ENCODE measurements at places on chromosomes 3 and 15.

DNA sequence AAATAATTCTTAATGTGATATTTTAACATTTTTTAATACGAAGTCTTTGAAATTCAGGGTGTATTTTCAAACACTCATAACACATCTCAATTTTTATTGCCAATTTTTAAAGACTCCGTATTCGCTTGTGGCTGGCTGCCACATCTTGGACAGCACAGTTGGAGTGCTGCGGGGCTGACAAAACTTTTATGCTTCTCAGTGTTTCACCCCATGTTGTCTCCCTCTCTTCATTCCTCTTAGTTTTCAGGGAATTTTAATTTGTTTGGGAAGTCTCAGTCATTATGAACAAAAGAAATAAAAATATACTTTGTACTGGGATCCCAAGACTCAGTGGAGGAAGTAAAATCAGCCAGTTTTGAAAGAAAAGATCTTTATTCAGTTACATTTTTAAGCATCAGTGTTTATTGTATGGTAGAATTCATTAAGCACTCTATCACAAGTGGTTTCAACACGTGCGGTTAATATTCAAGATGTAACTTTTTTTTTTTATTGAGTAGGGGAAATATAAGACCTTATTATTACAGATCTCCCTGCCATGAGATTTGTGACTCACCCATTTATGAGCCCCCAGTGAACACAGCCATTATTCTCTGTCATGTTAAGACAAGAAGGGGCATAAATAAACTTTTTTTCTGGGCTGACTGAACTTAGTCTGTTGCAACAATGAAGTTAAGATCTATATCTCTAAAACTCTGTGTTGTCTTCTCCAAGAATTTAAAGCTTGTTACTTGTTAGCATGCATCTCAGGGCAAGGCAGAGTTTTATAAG, 26.8 kb downstream of the KAT2B start:
- no peak for DNase-seq

GRCh38 chr3:6281662-6282061, 579.3 kb upstream of the GRM7 start:
- no peak for DNase-seq

- DNase-seq, result no peak
Measured at GRCh38 chr3:110149763-110150162, 812.4 kb upstream of the DPPA4 start.

DNA sequence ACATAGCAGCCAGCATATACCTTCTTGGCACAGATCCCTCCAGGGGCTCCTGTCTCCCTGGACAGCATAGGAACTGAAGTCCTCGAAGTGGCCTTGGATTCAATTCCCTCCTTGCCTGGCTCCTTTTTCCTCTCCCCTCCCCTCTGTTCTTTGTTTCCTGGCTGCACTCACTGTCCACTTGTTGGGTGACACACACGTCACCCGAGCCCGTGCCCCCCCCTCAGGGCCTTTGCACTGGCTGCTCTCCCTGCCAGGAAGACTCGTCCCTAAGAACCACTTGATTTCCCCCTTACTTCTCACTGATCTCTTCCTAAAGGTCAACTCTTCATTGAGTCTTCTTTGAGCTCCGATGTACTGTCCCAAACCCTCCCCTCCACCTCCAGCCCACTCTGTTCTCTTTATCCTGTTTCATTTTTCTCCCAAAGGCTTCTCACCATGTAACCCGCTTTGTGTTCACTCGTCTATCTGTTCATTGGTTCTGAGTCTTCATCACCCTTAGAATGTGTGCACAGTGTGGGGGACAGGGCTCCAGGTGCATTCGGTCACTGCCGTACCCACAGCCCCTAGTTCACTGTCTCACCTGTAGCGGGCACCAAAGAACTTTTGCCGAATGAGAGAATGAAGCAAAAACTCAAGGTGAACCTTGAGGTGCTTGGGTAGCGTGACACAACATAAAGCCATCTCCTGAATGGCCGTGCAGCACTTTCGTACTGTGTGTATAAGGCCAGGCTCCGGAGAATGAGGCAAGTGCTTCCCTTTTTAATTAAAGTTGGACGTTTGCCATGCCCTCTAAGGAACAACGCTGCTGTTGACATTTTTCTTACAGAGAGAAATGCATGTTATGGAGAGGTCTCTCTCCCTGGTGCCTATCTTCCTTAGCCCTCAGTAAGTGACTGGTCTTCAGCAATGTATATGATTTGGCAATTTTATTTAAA, 74.0 kb downstream of the CHRNA7 start:
- no peak for DNase-seq

DNA sequence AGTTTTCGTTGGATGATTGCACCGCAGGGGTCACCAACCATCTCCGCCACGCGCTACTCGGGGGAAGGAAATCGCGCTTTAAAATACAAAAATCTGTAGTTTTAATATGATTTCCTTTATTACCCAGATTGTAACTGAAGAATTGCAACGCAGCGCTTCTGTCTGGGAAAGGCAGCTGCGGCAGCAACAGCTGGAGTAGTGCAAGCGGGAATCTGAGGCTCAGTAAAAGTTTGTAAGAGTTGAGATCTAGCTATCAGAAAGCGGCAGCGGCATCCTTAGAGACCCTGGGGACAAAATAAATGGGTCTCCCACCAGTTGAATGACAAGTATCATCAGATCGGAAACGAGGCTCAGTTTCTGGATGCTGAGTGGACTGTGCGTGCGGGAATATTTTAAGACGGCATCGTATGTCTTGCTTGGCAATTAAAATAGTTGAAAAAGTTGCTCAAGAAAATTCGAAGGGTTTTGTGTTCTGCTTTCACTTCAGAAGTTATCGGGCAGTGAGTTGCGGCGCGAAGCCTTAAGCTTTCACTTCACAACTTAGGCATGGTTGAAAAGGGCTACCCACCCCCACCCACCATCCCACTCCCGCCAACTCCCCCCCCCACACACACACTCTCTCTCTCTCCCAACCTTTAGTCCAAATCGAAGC, 2.7 kb downstream of the MECOM start:
- no peak for DNase-seq

GRCh38 chr3:171018156-171018935, 8.2 kb downstream of the SLC2A2 start:
- no peak for DNase-seq

GRCh38 chr15:83487519-83487918, 40.4 kb downstream of the SH3GL3 start:
- no peak for DNase-seq

DNA sequence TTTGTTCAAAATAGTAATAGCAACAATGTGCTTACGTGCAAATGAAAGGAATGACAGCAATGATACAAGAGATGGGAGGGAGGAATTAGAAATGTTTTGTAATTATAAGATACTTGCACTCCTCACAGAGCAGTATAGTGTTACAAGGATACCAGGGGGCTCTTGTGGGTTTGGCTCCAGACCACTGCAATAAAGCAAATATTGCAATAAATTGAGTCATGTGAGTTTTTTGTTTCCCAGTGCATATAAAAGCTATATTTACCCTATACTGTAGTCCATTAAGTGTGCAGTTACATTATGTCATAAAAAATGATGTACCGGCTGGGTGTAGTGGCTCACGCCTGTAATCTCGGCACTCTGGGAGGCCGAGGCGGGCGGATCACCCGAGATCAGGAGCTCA, 864.3 kb downstream of the NSUN3 start:
- no peak for DNase-seq

GRCh38 chr3:159839561-159840379, 148.9 kb upstream of the IL12A start:
- DNase-seq, result peak; percentile 20

DNA sequence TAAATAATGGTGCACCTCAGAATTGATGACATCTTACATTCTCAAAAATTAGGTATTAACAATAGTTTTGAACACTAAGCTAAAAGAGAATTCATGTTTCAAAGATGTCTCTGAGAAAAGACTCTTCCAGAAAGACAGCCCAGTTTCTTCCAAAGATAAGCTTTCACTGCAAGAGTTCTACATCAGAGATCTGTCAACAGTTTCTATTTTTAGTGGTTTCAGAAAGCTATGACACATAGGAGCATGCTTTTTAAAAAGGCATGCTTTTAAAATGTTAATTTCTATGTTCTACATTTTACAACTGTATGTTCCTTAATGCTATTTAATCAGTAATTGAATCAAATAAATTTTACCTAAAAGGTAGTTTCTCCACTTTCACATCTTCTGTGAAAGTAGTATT, 88.2 kb downstream of the PLOD2 start:
- no peak for DNase-seq

GRCh38 chr15:73324496-73325170, 44.1 kb downstream of the HCN4 start:
- no peak for DNase-seq

DNA sequence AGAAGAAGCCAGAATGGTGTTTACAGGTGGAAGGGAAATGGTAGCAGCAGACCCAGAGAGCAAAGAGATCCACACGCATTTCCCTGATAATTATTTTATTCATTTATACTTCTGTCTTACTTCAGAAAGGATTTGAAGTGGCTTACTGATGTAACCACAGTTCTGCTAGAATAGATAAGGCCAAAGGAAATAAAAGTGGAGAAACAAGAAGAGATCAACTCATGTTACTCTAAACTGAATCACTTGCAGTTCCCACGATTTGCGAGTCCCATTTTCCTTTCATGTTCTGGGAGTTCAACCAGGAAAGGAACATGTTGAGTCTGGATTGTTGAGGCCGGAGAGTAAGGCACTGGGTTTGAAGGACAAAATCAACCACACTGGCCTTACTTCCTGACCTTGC, 151.8 kb downstream of the MYRIP start:
- DNase-seq, result no peak

DNA sequence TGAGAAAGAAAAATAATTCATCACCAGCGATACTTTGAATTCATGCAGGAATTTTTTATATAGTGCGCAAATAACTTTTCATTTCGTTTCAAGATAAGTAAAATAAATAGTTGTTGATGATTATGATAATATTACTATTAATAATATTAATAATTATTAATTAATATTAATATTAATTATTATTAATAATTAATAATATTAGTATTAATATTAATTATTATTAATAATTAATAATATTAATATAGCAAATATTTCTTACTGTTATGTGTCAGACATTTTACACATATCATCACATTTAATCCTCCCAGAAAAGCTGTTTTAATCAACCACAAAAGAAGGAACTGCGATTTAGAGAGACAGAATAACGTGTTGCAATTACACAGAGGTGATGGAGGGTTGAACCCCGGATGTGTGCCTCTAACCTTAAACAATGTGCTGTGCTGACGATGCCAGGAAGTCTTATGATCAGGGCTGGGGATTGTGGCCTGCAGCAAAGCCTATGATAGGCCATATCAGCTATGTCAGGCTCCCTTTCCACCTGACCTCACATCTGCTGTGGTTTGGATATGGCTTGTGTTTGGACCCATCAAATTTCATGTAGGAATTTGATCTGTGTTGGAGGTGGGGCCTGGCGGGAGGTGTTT, 263.5 kb upstream of the NR2F2 start:
- DNase-seq, result no peak

- no peak for DNase-seq
Measured at GRCh38 chr3:133820129-133820528, 14.5 kb downstream of the SRPRB start.

GRCh38 chr3:184639351-184639750, 72.5 kb downstream of the MAGEF1 start:
- DNase-seq, result no peak

DNA sequence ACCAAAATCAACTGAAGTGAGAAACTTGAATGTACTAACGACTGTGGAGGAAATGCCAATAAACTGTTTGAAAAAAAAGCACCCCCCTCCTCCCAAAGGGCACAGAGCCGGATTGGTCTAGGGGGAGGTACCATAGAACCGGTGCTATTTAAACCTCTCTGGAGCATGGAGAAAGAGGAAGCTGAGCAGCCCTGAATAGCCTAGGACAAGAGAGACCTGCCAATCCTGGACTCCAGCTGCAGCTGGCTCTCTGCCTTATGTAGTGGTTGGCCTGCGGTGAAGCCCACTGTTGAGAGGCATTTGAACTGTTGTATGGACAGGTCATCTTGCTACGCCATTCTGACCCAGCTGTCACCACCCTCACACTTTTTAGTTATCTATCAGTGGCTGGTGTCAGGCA, 1.5 kb upstream of the SH3GL3 start:
- no peak for DNase-seq

GRCh38 chr3:2061360-2061759, 37.3 kb upstream of the CNTN4 start:
- no peak for DNase-seq

DNA sequence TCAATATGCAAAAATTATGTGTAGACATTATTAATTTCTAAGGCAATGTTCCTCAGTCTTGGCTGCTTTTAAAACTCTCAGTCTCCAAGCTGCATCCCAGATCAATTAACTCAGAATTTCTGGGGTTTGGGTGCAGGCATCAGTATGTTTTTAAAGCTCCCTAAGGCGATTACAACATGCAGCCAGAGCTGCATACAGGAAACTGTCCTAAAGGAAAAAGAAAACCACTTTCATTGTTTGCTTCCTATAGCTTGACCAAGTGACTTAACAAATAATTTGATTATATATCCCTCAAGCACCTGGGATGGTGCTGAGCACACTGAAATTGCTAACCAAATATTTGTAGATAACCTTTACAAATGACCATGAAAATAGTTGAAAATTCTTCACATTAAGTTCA, 194.7 kb downstream of the DTWD1 start:
- DNase-seq, result no peak

DNA sequence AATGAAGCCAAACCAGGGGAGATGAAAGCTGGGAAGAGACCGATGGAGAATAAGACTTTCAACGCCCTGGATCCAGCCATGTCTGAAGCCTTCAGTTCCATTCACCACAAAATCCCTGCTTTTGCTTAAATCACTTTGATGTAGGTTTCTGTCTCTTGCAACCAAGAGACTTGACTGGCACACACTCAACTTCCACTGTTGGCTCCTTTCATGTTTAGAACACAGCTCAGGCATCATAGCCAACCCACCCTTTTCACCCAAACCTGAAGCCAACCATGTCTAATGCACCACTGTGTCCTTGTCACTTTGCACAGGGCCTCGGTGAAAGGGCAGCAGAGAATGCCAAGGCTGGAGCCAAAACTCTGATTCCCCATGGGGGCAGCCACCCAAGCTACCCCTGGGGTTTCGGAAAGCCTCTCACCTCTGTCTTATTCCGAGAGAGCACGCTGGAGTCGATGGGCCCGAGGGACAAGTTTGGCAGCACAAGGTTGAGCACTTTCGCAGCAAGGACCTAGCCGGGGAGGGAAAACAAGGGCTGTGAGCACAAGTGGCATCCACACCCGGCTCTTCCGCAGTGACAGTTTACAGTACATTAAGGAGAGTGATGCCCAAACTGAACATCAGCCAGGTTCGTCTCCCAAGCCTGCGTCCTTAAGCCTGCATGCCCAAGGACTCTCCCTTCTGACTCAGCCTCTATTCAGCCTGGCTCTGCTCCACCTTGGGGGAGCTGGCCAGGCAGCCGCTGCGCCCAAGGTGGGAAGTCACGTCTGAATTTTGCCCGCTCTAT, 37.6 kb downstream of the ABTB1 start:
- DNase-seq, result no peak

All from GM12891 (cell line).